ENCODE measurements at places on chromosomes 2 and 18.

- no peak for DNase-seq
Observed at GRCh38 chr2:231204581-231204980, 6.2 kb downstream of the ARMC9 start.

GRCh38 chr2:28721601-28722191 lies 29.9 kb upstream of the PPP1CB start:
- DNase-seq: no peak

- no peak for DNase-seq
Observed at GRCh38 chr2:111037128-111037527, 83.6 kb upstream of the BCL2L11 start.

GRCh38 chr2:871926-872680 lies 78.5 kb upstream of the SNTG2 start:
- no peak for DNase-seq

DNA sequence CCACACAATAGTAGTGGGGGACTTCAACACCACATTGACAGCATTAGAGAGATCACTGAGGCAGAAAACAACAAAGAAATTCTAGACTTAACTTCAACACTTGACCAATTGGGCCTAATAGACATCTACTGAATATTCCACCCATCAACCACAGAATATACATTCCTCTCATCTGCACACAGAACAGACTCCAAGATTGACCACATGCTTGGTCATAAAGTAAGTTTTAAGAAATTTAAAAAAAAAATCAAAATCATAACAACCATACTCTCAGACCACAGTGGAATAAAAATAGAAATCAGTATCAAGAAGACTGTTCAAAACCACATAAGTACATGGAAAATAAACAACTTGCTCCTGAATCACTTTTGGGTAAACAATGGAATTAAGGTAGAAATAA lies 9.0 kb upstream of the FLACC1 start:
- no peak for DNase-seq

GRCh38 chr18:25896178-25896780 lies 194.1 kb downstream of the SS18 start:
- DNase-seq: no peak

- no peak for DNase-seq
Observed at GRCh38 chr18:12779043-12779442, 76.2 kb downstream of the PSMG2 start.
